ENCODE measurements at places on chromosomes 11 and 22.

GRCh38 chr11:114447444-114447843, 8.2 kb downstream of the REXO2 start:
- DNase-seq = no peak

GRCh38 chr11:47617417-47617809, 23.2 kb upstream of the C1QTNF4 start:
- DNase-seq = no peak

- DNase-seq = no peak
These were observed 155.3 kb downstream of the ST3GAL4 start for GRCh38 chr11:126510621-126511370.

DNA sequence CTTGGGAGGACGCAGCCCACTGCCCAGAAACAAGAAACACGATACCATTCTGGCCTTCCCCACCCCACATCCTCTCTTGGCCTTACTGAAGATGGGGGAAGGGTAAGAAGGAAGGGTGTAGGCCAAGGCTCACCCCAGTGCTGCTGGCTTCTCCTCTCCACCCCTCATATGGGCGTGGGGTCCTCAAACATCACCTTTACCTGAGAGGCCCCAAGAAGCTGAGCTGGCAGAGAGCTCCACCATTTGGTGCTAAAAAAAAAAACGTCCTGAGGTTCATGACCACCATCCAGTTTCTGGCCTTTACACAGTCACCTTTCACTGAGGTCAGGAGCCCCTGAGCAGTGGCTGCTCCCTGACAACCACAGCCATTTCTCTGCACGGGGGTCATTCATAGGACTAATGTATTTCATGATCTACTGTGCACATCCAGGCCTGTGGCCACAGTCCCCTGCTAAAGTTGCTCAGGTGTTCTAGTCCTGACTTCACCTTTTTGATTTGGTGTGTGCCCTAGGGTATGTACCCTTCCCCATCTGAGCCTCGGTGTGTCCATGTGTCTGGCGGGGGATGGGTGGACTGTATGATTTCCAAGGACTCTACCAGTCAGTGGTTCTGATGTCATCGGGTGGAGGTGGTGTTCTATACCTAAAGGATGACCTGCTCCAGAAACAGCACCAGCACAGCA, 15.1 kb downstream of the RHOG start:
- DNase-seq = no peak

GRCh38 chr22:18997306-18997924, 61.3 kb upstream of the PRODH start:
- no peak for DNase-seq

GRCh38 chr11:59289356-59290181, 69.1 kb upstream of the OR5AN1 start:
- no peak for DNase-seq

GRCh38 chr22:43399338-43399979, 12.4 kb upstream of the MPPED1 start:
- DNase-seq = no peak

GRCh38 chr11:129846508-129847335, 31.1 kb downstream of the TMEM45B start:
- DNase-seq = no peak

- no peak for DNase-seq
These were observed 25.7 kb downstream of the ARHGEF17 start for GRCh38 chr11:73333640-73334383.

DNA sequence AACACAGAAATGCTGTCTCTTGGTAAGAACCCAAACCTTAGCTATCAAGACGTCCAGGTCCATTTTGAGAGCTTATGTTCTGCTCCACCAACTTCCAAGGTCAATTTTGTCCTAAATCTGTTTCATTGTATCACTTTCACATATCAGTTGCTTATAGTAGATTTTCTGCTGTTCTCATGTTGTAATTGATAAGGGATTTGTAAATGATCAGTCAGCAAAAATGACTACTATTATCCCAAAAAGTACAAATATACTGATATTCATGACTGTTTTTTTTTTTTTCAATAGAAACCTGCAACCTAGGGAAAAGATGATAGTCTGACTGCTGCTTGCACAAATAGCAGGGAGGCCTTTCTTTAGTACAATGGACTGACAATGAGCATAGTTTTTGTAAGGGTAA, 128.1 kb downstream of the ARHGAP20 start:
- DNase-seq = no peak

DNA sequence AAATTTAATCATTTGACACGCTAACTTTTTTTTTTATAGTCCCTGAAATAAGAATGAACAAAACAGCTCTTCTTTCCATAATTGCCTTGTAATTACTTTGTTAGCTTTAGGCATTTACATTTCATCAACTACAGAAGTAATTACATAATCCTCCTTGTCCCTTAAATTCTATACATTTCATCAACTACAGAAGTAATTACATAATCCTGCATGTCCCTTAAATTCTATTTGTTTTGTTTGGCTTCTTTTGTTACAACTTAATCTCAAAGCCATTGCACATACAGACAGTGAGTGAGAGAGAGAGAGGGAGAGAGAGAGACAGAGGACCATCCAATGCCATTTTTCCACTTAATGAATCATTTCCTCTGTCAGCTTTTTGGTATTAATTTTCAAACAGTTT, 873.2 kb downstream of the METTL15 start:
- no peak for DNase-seq

DNA sequence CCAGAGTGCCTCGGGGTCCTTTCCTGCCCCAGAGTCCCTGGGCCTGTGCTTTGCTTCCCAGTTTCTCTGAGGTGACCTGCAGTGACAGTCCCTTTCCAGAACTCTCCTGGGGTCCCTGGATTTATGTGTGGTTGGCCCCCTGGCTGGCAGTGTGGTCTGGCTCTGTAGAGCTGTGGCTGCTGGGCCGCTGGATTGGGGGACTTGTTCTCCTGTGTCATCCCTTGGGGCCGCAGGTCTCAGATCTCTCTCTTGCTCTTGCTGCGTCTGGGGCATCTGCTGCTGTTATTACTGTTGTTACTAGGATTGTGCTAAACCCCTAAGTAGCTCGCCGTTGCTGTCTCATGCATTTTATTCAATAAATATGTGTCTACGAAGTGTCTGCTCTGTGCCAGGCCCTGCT, 31.9 kb downstream of the FAM83F start:
- DNase-seq = no peak

- no peak for DNase-seq
These were observed 63.6 kb downstream of the FDX1 start for GRCh38 chr11:110493346-110493745.

Data from NCI-H1436 treated with DMSO at 0.1 percent for 48 hours (cell line).